ENCODE measurements at places on chromosomes 4 and X.

DNA sequence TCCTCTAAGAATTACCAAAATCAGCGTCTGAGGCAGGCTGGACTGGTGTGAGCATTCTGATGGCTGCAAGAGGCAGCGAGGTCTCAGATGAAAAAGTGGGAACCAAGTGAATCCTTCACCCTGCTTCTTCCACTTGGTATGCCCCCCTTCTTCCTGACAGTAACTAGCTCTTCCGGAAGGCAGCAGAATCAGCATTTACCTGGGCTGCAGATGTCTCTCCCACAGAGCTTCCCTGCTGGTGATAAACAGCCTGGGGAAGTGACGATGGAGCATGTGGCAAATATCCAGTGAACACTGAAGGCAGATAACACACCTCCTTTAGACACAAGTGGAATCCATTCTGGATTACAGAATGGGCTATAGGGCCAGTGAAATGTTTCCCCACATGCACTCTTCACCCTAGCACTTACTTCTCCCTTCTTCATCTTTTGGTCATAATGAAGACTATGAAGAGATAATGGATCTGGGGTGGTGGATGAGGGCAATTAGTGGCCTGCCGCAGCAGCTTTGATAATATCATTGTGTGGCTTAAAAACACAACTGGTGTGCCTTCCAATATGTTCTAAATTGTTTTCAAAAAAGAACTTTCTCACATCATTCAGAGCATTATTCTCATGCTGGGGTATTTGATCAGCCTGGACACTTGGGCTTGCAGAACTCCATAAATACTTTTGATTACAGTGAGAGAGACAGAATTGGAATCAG is 60.8 kb upstream of the TBC1D9 start:
- DNase-seq: no peak

- no peak for DNase-seq
These were observed 116.2 kb downstream of the PDE5A start for GRCh38 chr4:119512398-119512797.

GRCh38 chr4:14169460-14169859 is 541.9 kb upstream of the BOD1L1 start:
- DNase-seq: no peak

DNA sequence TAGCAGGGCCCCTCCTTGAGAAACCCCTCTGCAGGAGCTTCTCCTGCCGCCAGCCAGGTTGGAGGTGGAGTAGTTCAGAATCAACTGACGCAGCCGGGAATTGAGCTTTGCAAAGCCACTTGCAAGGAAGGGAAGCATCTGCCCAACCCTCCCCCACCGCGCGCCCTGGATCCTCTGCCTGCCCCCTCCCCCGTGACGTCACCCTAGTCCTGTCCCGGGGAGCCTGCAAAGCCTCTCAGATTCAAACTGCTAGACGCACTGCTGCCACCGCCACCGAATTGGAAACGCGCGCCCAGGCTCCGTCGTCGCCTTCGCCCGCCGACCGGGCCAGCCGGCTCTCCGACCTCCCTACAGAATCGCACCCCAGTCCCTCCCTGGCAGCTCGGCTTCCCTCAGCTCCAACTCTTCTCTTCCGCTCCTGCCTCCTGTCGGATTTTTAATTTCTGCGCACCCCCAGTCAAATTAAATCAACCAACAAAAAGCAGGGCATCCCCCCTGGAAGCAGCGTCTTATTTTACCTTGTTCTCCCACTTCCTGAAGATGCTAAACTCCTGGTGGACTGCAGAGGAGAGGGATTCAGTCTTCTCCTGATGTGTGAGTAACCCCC is 3.8 kb downstream of the SLITRK2 start:
- no peak for DNase-seq

GRCh38 chrX:2767631-2768455 is 16.0 kb downstream of the XG start:
- no peak for DNase-seq

- no peak for DNase-seq
These were observed 1285.4 kb downstream of the PCDH18 start for GRCh38 chr4:136246876-136247275.

- DNase-seq: peak; percentile 81
These were observed at the start of gene TBC1D25 for GRCh38 chrX:48539345-48540027. TBC1D25 (plus strand) TSS chrX:48539714; CDS start chrX:48539798, 84 bp downstream.

DNA sequence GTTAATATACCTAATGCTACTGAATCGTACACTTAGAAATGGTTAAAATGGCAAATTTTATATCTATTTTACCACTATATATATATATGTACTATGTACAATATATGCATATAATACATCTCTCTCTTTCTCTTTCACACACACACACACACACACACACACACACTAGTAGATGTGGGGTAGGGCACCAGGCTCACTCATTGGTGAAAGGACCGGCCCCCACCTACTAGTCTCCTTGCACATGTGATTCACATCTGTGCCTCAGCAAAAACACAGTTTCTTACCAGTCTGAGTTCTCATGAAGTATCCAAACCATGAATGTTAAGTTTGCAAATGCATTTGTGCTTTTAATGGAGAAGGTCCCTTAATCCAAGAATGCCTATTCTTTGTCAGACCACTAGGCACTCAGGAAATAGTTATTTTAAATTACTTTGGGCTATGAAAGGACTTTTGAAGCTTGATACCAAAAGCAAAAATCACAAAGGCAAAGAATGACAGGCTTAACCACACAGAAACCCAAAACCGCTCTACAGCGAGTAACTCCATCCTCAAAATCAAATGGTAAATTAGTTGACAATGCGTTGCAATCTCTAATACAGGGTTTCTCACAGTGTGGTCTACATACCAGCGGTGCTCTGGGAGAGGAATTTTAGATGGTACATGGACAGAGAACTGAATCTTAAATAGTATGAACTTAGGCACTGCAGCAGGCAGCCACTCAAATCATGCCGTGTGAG is 5.8 kb downstream of the TSC22D3 start:
- no peak for DNase-seq

- DNase-seq: peak; percentile 2
These were observed 195.7 kb downstream of the GPAT3 start for GRCh38 chr4:83731609-83732008.

DNA sequence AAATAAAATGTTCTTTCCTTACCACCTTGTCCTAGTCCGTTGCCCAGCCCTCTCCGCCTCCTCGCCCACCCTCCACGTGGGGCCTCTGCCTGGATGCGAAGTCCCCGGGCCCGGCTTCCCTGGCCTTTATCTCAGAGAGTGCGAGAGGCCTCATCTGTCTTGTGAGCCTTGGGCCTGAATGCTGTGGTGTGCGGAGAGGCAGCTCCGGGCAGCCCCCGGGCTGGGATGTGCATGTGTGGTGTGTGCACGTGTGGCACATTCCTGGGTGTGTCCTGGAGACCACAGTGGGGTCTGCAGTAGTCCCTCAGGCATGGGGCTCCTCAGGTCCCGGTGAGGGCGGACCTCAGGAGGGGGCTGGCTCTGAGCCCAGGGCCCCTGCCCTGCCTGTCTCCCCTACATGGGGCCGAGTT is 31.4 kb downstream of the DOK7 start:
- DNase-seq: no peak

DNA sequence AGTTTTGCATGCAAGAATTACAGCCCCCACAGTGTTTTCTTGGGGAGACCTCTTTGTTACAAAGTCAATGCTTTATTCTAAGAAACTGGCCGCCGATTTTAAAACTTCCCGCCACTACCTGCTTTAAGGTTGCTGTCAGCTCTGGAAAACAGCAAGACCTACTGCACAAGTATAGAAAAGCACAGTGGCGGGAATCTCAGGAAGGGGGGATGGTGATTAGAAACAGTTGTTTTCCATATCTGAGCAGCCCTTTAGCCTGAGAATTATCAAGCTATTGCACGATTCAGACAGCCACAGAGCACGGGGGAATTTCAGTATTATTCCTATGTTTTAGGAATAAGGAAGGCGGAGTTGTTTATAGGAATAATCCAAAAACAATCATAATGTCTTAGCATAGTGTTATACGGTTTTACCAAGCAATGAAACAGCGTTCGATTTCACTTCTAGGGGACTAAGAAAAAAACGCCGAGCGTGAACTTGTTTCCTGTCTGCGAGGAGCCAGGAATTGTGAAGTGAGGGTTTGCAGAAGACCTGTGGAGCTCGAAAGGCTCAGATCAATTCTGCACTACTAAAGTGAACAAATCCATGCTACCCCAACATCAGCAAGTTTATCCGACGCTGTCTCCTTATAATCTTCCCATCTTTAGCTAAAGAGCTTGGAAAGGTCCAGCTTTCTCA is 81.3 kb downstream of the HMGN5 start:
- DNase-seq: no peak

DNA sequence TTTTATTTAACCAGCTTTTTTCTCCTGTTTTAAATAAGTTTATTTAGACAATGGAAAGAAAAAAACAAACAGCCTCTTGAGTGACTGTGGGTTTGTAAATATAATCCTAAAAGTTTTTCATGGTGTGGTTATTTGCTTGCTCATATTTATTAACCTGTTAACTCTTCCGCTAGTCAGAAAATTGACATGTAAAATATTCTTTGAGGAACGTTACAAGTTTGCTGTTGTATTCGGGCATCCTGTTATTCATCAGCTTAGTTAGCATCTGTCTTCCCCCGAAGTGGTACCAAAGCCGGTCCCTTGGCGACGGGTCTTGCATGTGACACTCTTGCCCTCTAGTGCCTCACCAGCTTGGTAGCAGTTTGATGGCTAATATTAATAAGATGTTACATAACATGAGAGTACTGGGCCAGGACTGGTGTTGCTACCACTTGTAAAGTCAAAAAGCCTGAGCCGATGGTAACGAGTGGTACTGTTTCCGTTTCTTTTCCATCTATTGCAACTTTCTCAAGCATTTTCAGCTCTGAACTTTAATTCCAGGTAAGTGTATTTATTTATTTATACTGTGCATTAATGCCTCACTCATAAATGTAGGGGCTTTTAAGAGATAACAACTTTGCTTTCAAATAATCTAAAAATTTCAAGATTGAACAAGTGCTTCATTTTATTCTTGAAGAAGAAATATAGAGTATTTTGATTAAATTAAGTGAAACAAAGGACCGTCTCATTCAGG is at the start of gene NDST3:
Gene NDST3 (plus strand): TSS at position 434 of the 733 bp plus-strand sequence. CDS start 19,425 bp downstream, outside the sequence.
- DNase-seq: no peak

GRCh38 chrX:71558920-71559319 is 19.3 kb upstream of the GCNA start:
- DNase-seq: no peak

- DNase-seq: no peak
These were observed 74.1 kb downstream of the BANK1 start for GRCh38 chr4:101864660-101865059.

GRCh38 chr4:81566161-81566591 is 94.5 kb upstream of the RASGEF1B start:
- DNase-seq: no peak

- no peak for DNase-seq
These were observed 60.9 kb downstream of the MTNR1A start for GRCh38 chr4:186494496-186494895.

DNA sequence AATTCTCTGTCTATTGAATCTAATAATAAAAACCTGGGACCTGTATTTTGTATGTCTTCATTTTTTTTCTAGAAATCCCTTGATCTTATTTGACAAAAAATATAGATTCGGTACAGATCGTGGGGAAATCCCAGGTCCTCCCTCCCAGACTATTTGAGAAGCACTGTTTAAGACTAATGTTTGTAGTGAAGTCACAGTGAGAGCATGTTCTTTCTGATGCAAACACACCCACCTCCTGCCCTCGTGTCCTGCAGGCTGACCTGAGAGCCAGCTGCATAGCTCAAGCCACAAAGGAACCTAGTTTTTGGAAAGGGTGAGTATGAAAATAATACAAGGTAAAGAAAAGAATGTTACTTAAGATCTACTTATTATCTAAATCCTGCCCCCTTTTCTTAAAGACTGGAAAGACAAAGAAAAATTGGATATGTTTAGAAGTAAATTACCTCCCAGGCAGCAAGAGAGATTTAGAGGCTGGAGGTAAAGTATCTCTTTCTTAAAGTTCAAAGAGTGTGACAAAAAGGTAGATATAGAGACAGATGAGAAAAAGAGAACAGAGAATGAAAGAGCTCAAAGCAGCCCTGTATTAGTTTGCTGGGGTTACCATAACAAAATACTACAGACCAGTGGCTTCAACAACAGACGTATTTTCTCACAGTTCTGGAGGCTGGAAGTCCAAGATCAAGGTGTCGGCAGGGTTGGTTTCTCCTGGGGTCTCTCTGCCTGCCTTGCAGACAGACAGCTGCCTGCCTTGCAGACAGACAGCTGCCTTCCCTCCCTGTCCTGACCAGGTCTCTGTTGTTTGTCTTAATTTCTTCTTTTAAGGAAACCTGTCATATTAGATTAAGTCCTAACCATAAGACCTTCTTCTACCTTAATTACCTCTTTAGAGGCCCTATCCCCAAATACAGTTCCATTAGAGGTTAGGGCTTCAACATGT is 20.4 kb upstream of the DCTD start:
- DNase-seq: no peak

DNA sequence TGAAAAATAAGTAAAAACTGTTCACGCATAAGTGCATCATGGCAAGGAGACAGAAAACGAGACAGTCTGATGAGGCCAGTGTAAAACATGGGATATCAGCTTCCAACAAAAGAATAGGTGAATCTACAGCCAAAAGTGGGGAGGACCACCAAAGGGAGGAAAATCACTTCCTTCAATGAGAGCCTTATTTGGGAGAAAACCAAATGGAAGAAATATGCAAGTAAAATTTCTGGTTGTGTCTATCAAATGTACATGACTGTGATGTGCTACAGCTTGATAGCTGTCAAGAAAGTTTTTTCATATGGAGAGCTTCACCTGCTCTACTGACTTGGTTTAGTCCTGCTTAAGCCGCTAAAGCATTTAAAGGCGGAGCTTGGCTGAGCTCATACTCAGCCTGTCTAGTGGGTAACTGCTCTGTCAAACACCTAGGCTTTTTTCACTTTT is 66.2 kb downstream of the MAGEA1 start:
- no peak for DNase-seq

DNA sequence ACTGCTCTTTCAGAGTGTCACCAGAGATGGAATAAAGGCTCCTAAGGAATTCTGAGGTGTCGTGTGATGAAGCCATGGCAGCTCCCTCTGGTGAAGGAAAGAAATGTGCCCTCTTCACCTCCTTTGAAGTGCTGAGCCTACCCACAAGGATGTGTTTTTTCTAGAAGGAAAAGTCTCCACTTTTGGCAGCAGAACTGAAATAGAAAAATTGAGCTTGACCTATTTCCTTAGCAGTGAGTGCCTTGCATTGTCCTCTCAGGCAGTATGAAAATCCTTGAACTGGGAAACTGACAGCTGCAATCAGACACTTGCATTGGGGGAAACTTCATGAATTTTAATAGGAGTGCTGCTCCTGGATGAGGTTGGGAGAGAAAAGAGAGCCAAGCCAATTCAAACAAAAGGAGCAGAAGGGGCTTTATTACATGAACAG is 95.2 kb downstream of the DCLK2 start:
- no peak for DNase-seq

- DNase-seq: no peak
These were observed 56.6 kb upstream of the ALB start for GRCh38 chr4:73347497-73347896.

DNA sequence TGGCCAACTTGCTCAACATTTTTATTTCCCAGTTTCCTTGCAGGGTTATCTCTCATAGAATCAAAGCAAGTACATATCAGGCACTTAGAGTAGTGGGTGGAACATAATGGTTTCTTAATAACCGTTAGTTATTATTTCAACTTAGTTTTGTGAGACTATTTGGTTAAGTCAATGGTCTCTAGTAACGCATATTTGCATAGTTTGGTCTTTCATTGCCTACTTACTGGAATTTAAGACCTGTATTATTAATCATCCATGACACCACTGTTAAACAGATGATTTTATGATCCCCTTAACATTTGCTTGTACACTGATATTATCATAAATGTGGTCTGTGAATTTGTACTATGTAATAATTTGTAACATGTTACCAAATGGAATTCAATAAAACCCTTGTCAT is 70.9 kb upstream of the SMIM31 start:
- no peak for DNase-seq

- peak; percentile 80 for DNase-seq
These were observed 8.1 kb upstream of the SMS start for GRCh38 chrX:21932292-21933002.

Data from AG09309 (cell line).